NCI-H146 (cell line): ENCODE measurements at places on chromosomes 1 and 21.

DNA sequence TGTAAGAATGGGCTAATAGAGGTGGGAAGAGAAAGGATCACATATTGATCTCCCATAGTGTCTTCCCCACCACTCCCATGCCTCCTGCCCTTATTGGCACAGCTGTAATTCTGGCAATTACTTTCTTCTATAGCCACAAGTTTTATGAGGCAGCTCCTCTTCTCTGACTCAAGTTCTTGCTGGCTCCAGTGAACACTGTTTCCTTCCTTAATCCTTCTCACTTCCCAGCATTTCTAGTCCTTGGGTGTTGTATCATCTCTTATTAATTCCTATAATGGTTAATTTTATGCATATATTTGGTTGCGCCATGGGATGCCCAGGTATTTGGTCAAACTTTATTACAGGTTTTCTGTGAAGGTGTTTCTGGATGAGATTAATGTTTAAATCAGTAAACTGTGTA, 103.3 kb downstream of the MRPL39 start:
- no peak for DNase-seq

DNA sequence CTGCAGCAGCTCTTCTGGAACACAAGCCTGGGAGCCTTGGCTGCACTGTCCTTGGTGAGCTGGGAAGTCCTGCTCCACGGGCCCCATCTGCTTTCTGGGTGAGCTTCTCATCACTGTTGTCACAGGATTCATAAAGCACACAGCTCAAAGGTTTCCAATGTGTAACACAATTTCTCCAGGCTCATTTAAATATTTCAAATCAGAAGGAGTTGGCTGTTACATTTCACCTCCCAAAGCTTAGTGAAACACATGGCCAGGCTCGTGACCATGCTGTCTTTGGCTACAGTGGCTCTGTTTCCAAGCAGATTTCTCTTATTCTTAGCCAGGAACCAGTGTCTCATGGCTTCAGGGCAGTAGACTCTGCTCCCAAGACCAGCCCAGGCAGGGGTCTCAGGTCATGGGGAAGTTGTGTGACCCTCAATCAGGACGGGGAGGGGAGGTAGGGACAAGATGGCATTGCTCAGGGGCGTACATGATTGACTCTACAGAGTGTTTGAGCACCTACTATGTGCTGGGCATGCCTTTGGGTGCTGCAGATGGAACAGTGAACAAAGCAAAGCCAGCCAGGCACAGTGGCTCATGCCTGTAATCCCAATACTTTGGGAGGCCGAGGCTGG, 353.0 kb downstream of the NPHP4 start:
- no peak for DNase-seq

- no peak for DNase-seq
Observed at GRCh38 chr1:20032425-20032824, 37.6 kb upstream of the PLA2G5 start.

- DNase-seq, result no peak
Observed at GRCh38 chr1:26986658-26987057, 6.8 kb upstream of the TRNP1 start.

GRCh38 chr21:44528634-44528995, 11.4 kb downstream of the KRTAP10-1 start:
- no peak for DNase-seq

GRCh38 chr21:43910460-43910859, 45.4 kb downstream of the AGPAT3 start:
- DNase-seq, result no peak

DNA sequence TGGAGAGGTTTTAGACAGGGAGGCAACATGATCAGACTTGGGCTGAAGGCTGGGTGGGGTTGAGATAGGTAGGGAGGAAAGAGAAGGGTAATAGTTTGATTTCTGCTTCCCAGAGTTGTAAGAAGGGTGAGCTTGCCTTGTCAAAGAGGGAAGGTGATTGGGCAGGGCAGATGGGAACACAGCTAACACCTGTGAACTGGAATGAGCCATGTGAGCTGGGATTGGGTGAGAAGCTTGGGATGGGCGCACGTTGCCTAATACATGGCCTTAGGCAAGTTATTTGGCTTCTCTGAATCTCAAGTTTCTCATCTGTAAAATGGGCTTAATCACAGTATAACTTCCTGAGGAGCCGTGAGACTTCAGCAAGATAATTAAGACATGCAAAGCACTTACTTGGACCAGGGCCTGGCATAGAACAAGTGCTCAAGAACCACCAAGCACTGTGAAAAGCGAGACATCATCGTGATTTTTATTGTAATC, 33.8 kb upstream of the ID3 start:
- no peak for DNase-seq

DNA sequence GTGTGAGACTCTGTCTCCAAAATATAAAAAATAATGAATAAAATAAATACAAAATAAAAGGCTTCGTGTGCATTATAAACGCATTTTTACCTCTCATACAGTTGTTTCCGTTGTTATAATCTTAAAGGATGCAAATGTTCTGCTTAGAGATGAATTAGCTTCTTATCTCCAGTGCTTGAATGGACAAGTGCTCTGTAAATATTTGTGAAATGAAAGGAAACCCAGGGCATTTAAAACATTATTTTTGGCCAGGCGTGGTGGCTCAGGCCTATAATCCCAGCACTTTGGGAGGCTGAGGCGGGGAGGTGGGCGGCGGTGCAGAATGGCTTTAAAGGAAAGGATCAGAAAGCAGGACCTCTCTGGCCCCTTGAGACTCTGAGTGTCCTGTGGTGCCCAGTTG, 94.5 kb downstream of the HUNK start:
- DNase-seq, result peak; percentile 4

DNA sequence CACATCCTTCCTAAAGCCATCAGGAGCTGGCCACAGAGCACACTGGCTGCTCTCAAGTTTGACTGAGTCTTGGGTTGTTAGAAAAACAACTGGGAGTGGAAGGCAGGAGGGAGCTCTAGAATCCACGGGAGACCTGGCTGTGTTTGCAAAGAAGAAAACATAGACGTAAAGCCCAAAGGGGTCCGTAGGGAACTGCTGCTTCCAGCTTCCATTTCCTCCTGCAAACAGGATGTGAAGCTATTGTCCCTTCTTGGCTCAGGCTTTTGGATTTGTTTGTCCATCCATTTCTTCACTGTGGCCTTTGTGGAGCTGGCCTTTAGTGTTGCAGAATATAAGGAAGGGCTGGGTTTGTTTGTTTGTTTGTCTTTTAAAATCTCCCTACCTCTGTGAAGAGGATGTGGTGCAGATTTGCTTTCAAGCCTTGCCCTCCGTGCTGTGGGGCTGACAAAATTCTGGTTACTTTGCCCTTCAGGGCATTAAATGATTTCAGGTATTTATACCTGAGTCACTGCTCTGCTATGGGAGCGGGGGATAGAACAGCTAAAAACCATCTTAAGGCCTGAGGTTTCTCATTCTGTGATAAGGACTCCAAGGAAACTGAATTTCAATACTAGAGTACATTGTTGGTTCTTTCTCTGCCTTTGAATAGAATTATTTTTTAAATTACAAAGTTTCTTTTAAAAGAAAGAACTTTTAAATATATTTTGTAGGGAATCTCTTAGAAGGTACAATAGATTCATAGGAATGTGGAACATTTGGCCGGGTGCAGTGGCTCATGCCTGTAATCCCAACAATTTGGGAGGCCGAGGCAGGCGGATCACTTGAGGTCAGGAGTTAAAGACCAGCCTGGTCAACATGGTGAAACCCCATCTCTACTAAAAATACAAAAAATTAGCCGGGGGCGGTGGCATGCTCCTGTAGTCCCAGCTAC, 74.3 kb downstream of the MPZL1 start:
- peak; percentile 24 for DNase-seq

DNA sequence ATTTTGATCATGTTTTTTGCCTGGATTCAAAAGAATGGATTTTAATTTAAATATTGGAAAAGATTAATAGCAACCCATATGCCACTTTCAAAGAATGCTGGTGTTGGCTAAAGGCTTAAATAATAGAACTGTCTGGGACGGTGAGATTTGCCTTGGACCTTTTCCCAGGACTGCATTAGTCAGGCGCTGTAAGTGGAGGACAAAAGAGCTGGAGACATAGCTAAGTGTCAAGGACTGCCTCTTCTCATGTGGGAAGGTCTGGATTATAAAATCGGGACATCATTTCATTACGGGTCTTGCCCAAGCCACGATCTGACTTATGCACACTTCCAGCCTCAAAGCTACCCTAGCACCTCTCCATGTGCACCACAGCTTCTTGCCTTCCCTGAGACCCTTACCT, 458.5 kb upstream of the DEPDC1 start:
- no peak for DNase-seq

- no peak for DNase-seq
Observed at GRCh38 chr1:230820568-230820967, 47.8 kb downstream of the C1orf198 start.
